ENCODE measurements at places on chromosomes 16 and 17. TPM values are rescaled to one million over a fixed set of nuclear protein-coding genes. Genes with fewer than 3 reads are reported as not detected.

Gene KRT9
- not detected for total RNA-seq

Gene CLDN7
- 4.2 TPM for total RNA-seq

Gene SPOP
- 82.3 TPM for total RNA-seq

Gene CACNB1
- total RNA-seq: 7.1 TPM

Gene MYH11
- total RNA-seq: under 0.01 TPM

Gene CPHXL2
- not detected for total RNA-seq

Gene CD7
- not detected for total RNA-seq
